ENCODE measurements at places on chromosomes 16 and 17.
A peak's percentile ranks its signal among the peaks of the same experiment; 100 is the strongest.

- DNase-seq, result no peak
Measured at GRCh38 chr17:76500074-76500746, 1.0 kb downstream of the RHBDF2 start.

GRCh38 chr17:10681866-10682446 is 15.4 kb downstream of the SCO1 start:
- no peak for DNase-seq

DNA sequence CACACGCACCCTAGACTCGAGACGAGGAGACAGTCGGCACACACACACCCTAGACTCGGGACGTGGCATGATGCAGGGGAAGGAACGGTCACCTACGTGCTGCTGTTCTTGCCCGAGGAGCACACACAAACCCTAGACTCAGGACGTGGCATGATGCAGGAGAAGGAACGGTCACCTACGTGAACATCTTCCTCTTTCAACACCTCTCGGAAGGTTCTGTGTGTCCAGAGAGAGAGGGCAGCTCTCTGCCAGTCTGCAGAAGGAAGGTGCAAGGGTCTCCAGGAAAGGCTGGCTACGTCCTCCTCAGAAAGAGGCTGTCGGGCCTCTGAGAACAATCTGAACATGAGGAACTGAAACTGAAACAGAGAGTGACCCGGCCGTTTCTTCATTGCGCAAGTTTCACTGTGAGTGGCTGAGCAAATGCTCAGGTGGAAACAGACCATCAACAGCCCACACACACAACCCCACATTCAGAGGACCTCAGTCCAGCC is 43.4 kb downstream of the ZNF276 start:
- DNase-seq, result no peak

- DNase-seq, result peak; percentile 27
Measured at GRCh38 chr17:74981979-74982662, 5.3 kb upstream of the CDR2L start.

- no peak for DNase-seq
Measured at GRCh38 chr17:77631307-77631706, 327.2 kb upstream of the TNRC6C start.
